ENCODE measurements at places on chromosomes 7 and 10.

GRCh38 chr10:93745408-93746065, 12.2 kb upstream of the LGI1 start:
- peak; percentile 81 for DNase-seq

DNA sequence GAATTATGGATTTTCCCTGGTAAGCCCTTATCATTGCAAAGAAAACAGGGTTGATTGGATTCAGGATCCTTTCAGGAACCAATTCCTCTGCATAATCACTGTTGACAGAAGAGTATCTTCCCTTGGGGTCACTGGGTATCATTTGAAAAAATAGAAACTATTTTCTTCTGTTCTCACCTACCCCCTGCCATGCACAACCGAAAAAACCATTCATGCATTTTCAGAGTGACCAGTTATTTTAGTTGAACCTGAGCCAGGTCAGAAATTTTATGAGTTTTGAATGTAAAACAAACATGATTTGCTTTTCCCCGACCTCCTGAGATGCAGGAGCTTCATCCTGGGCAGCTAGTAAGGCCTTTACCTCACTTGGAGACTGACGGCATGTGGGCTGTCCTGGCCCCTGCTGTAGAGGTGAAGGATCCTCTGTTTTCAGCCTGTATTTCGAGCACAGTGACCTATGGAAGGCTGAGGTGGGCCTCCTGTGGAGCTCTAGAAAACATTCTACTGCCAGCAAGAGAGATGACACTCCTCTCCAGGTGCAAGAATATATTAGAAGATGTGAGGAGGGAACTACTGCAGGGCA, 30.1 kb downstream of the TMEM178B start:
- no peak for DNase-seq

- no peak for DNase-seq
Measured at GRCh38 chr10:105707603-105708002, 1066.5 kb downstream of the SORCS3 start.

DNA sequence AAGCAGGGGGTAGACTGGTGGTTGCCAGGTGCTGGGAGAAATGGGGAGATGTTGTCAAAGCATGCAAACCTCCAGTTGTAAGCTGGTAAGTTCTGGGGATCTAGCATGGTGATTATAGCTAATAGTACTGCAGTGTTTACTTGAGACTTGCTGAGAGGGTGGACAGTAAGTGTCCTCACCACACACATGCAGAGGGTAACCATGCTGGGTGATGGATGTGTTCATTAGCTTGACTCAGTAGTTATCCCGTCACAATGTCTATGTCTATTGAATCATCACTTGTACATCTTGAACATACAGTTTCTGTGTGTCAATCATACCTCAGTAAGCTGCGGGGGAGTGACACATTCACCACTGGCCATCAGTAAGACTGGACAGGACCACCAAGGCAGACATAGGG, 42.1 kb downstream of the GSDME start:
- no peak for DNase-seq

DNA sequence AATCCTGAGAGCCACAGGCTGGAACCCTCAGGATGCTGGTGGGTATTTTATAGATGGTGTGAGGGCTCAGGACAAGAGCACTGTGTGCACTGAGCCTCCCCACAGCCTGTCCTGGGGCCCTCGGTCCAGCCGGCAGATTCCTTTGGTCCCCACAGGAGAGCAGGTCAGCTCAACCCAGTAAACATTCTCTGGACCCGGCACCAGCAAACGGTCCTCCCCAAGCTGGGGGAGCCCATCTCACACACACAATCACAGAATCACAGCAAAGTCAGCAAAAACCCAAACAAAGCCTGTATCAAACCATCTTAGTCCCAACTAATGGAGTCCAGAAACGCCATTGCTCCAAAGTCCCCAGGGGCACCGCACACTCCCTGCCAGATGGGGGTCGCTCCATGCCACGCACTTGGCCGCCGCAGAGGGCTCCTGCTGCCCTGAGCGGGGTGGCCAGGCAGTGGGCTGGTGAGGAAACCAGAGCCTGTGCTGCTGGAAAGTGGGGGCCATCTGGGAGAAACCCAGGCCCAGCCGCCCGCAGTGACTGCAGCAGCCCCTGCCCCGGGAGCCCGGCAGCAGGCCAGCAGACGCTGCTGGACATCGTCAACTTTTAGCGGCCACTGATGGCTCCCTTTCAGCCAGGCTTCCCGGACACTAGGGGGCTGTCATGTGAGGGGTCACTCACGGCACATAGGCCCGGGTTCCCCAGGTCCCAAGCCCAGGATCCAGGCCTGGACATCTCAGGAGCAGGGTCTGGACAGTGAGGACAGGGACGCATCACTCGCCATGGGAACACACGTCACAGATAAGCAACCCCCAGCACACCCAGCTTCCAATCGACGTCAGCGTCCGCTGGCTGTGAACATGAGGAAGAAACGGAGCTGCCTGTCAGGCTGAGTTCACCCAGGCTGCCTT, 52.6 kb downstream of the DPYSL4 start:
- DNase-seq, result no peak

GRCh38 chr7:26284995-26285632, 6.5 kb upstream of the SNX10 start:
- peak; percentile 25 for DNase-seq

DNA sequence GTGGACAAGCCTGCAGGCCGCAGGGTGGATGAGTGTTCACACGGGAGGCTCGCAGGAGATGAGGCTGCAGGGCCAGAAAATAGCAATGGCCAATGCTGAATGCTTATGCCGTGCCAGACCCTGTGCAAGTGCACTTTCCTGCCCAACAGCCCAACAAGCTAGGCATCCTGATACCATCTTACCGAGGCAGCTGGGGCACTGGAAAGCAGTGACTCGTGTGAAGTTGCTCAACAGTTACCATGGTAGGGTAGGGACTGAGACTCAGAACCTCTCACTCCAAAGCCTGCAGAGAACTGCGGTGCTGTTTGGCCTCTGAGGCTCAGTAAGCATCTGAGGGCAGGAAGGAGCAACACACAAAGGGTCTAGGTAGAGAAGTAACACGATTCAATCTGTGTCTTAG, 43.7 kb downstream of the JAZF1 start:
- DNase-seq, result no peak

DNA sequence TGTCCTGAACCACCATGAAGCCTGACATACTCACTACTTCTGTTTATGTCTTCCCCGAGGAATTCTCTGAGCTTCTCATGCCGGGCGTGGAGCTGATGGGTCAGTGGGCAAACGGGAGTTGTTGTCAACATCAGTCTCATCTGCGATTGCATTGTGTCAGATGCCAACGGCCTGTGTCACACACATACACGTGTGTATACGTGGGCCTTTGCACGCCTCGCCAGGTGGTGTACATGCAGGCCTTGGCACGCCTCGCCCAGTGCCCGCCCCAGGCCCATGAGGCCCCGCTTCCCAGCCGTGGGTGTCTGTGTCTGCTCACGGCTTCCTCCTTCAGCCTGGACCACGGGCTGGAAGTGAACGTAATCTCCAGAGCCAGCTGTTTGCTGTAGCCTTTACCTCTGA, 7.5 kb upstream of the CSGALNACT2 start:
- DNase-seq, result no peak

- DNase-seq, result no peak
Measured at GRCh38 chr10:100886091-100886490, 26.7 kb upstream of the SLF2 start.

DNA sequence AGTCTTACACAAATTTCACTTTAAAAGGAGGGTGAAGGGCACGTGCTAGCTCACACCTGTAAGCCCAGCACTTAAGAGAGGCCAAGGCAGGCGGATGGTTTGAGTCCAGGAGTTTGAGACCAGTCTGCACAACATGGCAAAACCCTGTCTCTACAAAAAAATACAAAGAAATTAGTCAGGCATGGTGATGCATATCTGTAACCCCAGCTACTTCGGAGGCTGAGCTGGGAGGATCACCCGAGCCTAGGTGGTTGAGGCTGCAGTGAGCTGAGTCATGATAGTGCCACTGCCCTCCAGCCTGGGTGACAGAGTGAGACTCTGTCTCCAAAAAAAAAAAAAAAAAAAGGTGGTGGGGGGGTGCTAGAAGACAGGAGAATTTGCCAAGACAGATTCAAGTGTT, 237.3 kb upstream of the KLF14 start:
- DNase-seq, result no peak

DNA sequence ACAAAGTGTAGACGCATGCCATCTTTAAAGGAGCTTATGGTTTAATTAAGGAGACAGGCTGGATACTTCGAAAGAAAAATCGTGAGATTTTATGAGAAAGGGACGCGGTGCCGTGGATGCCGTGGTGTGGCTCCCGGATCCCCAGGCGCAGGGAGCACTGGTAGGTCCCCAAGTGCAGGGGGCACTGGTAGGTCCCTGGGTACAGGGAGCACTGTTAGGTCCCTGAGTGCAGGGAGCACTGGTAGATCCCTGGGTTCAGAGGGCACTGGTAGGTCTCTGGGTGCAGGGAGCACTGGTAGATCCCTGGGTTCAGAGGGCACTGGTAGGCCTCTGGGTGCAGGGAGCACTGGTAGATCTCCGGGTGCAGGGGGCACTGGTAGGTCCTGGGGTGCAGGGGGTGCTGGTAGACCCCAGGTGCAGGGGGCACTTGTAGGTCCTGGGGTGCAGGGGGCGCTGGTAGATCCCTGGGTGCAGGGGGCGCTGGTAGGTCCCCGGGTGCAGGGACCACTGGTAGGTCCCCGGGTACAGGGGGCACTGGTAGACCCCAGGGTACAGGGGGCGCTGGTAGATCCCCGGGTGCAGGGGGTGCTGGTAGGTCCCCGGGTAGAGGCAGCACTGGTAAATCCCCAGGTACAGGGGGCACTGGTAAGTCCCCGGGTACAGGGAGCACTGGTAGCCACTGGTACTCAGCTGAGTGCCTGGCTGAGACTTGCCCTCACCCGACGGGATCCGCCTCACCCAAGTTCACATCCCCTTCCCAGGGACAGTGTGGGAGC, 14.1 kb downstream of the PRKAG2 start:
- DNase-seq, result no peak

- peak; percentile 60 for DNase-seq
Measured at GRCh38 chr10:7408291-7409044, 2.4 kb downstream of the SFMBT2 start.

Data from HEK293T (cell line).